ENCODE measurements at places on chromosomes 11 and 22.

GRCh38 chr11:110524238-110524637 is 94.5 kb downstream of the FDX1 start:
- DNase-seq: no peak

DNA sequence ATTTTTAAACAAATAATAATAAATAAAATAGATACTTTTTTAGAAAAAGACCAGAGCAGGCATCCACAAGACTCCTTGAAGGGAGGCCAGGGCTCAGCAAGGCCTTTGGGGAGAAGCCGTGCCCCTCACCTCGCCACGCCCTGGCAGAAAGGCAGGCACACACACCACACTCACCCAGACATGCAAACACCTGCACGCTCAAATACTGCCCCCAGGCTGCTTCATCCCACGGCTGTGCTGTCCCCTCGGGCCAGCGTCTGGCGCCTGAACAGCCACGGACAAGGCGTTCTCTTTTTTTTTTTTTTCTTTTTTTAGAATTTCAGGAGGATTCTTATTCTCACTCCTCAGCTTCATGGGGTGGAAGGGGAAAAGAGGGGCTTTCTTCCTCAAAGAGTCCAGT is 1.5 kb downstream of the FADS3 start:
- DNase-seq: no peak

- no peak for DNase-seq
Measured at GRCh38 chr11:120270386-120270785, 30.4 kb downstream of the POU2F3 start.

GRCh38 chr11:16841984-16842383 is 103.5 kb downstream of the C11orf58 start:
- peak; percentile 55 for DNase-seq

GRCh38 chr11:2663506-2663905 is 36.3 kb downstream of the KCNQ1OT1 start:
- no peak for DNase-seq

DNA sequence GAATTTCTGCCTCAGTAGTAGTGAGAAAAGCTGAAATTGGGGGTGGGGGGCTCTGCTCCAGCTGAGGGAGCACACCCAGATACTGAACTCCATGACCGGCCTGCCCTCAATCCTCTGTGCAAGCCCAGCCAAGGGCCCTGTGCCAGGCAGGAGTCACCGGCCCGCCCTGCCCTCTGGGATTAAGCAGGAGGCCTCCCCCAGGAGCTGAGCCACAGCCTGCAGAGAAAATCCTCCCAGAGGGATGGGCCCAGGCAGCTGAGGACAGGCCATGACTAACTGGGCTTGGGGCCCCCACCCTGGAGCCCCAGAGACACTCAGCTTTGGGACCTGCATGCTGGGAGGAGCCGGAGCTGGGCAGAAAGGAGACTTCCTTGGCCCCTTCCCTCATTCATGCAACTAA is 48.8 kb downstream of the MN1 start:
- DNase-seq: no peak

DNA sequence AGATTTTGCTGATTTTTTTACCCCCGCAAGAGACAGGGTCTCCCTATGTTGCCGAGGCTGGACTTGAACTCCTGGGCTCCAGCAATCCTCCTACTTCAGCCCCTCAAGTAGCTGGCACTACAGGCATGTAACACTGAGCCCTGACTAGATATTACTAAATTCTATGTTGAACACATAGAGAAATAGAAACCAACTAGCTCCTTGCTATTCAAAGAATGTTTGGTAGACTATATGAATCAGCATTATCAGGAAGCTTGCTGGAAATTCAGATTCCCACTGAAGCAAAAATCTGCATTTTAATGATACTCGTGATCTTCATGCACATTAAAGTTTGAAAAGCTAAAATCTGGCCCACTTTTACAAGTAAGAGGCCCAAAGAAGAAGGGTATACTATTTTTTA is 11.9 kb downstream of the TMEM41B start:
- DNase-seq: no peak

DNA sequence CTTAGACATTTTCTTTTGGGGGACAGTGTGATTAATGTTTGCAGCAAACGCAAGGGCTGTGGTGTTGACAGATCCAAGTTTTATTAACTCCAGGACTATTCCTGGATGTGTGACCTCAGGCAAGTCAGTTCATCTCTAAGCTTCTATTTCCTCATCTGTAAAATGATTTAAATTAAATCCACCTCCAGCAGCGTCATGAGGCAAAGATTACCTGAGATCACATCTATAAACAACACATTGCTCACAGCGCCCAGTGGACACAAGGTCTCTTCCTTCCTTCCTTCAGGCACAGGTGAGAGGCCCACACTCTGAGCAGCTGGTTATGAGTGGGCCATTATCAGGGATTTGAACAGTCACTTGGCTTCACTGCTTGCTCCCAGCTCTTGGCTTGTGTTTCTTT is 111.2 kb upstream of the RASSF10 start:
- no peak for DNase-seq

DNA sequence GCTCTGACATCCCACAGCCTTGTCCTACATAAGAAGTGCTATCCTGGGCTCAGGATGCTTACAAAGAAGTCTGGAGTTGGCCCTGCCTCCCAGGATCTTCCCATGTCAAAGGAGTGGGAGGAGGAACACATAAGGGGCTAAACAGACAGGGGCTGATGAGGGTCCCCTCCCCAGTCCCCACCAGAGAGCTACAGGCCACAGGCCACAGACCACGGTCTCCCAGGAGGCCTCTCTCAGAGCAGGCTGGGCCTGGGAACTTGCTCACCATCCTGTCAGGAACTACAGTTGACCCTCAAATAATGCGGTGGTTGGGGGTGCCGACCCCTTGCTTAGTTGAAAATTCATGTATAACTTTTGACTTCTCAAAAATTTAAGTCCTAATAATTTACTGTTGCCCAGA is 315.5 kb downstream of the NTM start:
- DNase-seq: no peak

DNA sequence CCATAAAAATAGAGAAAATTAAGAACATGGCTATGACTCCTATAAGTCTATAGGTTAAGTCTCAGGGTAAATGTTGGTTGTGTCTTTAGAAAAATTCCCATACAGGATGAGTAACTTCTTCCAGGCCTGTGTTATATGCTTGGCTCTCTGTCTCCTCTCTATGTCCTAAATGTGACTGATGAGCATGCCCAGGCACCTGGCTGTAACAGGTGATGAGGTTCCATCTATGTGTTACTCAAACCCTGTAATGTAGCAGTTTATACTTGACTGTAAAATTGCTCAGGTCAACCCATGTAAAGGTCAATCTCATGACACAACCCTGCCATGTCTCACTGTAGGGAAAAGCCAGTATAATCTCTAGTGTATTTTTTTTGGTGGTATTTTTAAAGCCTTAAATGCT is 69.5 kb downstream of the PARVA start:
- no peak for DNase-seq

DNA sequence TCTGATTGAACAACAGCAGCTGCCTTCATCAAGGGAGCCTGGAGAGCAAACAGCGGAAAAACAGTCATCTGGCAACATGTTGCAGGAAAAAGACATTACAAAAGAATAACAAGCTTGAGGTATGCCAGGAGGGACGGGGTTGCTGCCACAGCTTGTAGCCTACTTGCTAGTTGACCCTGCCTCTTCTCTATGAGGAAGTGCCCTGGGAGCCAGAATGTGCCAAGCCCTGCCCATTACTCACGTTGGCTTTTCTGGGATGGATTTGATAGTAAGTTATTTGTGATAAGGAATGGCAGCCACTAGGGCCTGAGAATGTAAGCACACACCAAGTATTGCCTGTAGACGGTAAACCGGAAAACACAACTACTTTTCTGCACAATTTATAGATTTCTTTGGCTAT is 113.5 kb upstream of the KIRREL3 start:
- DNase-seq: peak; percentile 11

GRCh38 chr22:42190274-42190673 is 59.7 kb upstream of the CYP2D6 start:
- no peak for DNase-seq

DNA sequence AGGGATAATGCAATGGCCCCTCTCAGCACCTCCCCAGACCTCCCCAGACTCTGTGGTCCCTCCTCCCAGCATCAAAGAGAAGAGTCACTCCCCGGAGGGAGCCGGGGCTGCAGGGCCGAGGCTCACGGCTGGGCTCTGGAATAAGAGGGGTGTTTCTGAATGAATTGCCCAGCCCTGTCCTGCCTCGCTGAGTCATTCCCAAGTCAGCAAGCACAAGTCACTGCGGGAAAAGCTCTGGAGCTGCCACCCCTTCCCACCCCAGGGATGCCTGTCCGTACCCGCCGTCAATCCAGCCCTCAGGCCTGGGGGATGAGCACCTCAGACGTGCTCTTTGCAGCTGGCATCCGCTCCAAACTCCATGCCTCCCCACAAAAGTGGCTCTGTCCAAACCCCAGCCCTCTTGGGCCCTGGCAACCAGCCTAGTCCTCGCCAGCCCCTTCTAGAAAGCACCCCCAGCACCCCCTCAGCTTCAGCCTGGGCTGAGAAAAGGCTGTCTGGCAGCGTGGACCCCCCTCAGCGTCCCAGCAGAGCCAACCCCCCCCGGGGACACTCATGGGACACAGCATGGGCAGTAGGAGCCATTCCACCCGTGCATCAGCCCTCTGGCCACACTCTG is 22.7 kb downstream of the CELSR1 start:
- DNase-seq: no peak

Measured in NCI-H1694 (cell line).